ENCODE measurements at places on chromosomes 7 and 10.

DNA sequence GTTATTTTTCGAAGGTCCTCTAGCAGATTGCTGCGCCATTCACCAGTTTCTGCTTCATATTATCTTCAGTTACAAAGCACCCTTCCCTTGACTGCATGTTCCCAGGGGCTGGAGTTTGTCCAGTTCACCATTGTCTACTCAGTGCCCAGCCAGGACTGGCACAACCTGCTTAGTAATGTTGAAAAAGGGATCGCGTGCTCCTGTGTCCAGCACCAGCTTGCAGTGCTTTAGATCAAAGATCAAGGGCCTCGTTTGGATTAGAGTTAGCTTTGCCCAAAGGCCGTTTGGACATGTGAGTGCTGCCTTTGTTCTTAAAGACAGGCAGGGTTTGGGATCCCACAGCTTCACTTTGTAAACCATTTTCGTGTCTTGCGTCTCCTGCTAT, 867 bp downstream of the ATP6V0E2 start:
- no peak for DNase-seq

DNA sequence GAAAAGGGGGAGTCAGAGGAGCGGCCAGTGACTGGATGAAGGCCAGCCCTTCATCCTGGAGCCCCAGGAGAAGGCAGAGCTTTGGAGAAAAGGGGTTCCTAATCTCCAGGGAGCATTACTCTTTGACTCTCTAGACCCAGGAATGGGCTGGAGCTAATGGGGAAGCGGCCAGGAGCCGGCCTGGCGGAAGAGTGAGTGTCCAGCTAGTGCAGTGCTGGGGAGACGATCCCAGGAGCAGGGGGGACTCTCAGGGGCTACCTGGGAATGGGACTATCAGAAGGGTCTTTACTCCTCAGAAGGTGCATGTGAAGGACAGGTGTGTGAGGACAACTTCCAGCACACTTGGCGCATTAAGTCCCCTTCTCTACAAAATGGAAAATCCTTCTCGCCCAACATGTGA, 2.4 kb upstream of the PAX2 start:
- no peak for DNase-seq

- DNase-seq, result no peak
These were observed 4.6 kb downstream of the HMX3 start for GRCh38 chr10:123140164-123140982.

DNA sequence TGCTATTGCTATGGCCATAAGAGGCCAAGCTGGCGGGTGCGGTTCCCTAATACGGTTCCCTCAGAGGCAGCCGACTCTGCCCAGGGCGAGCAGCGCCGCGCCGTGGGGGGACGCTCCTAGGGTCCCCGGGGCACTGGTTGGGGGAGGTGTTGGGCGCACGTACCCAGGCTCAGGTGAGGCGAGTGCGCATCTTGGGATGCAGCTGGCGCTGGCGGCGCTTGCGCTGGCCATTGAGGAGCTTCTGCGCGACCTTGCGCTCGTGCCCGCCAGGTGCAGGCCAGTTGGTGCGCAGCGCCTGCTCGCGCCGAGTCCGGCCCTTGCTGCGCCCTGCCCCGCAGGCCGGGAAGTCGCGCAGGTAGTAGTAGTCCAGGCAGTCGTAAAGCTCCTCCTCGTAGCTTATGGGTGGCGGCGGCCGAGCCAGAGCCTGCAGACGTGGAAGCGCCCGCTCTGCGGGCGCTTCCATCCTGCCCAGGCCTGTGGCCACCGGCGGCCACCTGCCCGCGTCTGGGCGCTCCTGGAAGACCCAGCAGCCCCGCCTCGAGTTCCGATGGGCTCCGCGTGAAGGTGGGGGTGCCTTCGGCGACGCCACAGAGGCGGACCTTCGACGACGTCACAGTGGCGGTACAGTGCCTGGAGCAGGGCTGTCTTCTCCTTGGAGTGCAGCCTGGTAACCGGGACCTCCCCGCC, at the start of gene NUPR2:
TSS of gene NUPR2 (minus strand) at position 566 of the 687 bp plus-strand sequence. CDS start at position 463, 103 bp downstream.
- no peak for DNase-seq

GRCh38 chr7:23472956-23473843, 2.9 kb upstream of the IGF2BP3 start:
- no peak for DNase-seq

DNA sequence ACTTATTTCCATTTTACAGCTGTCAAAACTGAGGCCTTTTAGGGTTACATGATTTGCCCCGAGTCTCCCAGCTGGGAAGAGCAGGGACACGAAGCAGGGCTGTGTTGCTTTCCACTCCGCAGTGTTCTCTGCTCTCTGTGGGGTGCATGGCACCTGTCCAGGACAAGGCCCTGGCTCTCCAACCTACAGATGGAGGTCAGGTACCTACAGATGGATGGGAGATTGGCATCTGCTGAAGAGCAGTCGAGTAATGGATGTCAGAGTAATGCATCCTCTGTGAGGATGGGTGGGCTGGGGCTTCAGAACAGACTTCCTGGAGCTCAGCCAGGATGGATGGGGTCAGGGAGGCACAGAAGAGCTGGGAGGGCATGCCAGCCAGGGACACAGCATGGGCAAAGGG, 85.0 kb downstream of the EMX2 start:
- no peak for DNase-seq

Measured in iPS DF 6.9 (cell line).